ENCODE measurements at places on chromosomes 11 and 22. TPM values are rescaled to one million over a fixed set of nuclear protein-coding genes. Genes with fewer than 3 reads are reported as not detected.

SCARF2 gene
- 8.9 TPM for total RNA-seq

DEFB131B gene
- not detected for total RNA-seq

SEZ6L gene
- total RNA-seq, result 0.31 TPM

SYNGR1 gene
- 6.3 TPM for total RNA-seq
